Glomerular endothelial cell (primary cell): ENCODE measurements at places on chromosomes 5 and 9. TPM values are rescaled to one million over a fixed set of nuclear protein-coding genes. Genes with fewer than 3 reads are reported as not detected.

Gene TXN
- 187 and 305 TPM in 2 replicates for total RNA-seq

Gene AK8
- total RNA-seq = 0.24 and 1.5 TPM in 2 replicates

- no peak for DNase-seq
Observed at GRCh38 chr9:72356041-72356582, 8.9 kb downstream of the ZFAND5 start.

DNA sequence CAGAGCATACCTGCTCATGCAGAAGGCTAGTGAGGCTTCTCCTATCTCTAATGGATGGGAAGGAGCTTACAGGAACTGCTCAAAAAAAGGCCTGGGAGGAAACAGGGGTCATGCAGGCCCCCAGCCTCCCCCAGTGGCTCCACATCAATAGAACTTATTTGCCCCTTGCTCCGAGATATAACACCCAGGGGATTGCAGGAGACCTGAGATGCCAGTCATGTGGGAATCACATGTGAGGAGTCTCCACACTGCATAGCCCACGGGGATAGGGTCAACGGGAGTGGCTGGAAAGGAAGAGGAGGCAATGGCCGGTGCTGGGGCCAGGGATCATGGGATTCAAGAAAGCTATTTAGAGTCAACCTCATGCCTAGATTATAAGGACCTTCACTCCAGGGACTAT, 76.2 kb downstream of the NRG2 start:
- DNase-seq = no peak

Gene PAEP
- not detected in 2 replicates for total RNA-seq

Gene KIF12
- 0.70 and 5.3 TPM in 2 replicates for total RNA-seq

Gene ZDHHC11
- total RNA-seq = 0.24 and 0.70 TPM in 2 replicates

Gene F12
- total RNA-seq = 0.53 and 4.3 TPM in 2 replicates

- DNase-seq = no peak
Observed at GRCh38 chr9:129185991-129186390, 7.9 kb upstream of the IER5L start.

DNA sequence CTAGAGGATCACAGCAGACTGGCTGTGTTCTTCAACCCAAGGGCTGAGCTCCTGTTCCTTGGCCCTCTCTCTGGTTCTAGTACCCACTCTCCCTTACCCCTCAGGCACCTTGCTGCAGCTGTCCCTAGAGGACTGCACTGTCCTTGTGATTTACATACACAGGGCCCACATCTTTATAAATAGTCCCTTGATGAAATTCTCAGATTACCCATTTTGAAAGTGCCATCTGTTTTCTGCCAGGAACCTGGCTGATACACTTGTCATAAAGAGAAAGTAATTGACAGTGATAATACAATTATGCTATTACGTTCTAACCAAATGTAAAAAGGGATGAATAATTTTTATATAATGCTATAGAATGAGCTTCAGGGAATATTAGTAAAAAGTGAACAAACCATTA, 16.5 kb upstream of the SPARC start:
- no peak for DNase-seq

DNA sequence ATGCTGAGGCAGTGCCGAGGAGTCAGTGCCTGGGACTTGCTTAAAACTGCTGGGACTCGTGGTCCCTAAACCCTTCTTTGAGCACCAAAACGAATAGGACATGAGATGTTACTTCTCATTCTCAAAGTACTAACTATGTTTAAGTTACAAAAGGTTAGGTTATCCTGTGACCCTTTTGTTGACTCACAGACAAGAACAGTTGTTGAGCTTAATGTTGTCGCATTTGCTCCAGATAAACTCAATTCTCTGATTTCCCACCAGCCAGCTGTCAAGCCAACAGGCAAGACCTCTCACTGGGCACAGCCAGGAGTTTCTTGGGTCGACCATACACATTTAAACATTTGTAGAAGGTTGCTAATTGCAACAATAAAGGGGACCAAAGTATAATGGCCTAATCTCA, 249.4 kb downstream of the ADAMTSL1 start:
- DNase-seq = no peak

- no peak for DNase-seq
Observed at GRCh38 chr5:69335341-69335935, 2.8 kb upstream of the CCDC125 start.

GRCh38 chr5:932628-933250, 40.1 kb downstream of the TRIP13 start:
- no peak for DNase-seq

DNA sequence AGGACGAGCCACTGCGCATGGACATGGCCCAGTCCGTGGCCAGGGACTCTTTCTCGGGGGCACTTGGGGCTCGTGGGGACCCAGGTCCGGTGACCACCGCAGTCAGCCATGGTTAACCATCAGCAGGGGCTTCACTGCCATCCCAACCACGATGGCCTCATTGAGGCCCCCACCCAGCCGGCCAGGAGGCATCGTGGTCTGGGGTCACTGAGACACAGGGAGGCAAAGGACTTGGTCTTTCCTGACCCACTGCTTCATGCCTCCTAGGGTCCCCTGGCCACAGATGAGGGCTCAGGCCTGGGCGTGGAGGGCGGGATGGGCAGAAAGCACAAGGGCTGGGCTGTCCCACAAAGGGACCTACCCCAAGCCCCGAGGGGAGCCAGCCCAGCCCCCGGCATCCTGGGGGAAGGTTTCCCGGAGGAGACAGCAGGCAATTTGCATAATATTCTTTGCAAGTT, 6.6 kb downstream of the NACC2 start:
- DNase-seq = no peak

GRCh38 chr5:89673019-89673418, 736.5 kb downstream of the CETN3 start:
- no peak for DNase-seq

DNA sequence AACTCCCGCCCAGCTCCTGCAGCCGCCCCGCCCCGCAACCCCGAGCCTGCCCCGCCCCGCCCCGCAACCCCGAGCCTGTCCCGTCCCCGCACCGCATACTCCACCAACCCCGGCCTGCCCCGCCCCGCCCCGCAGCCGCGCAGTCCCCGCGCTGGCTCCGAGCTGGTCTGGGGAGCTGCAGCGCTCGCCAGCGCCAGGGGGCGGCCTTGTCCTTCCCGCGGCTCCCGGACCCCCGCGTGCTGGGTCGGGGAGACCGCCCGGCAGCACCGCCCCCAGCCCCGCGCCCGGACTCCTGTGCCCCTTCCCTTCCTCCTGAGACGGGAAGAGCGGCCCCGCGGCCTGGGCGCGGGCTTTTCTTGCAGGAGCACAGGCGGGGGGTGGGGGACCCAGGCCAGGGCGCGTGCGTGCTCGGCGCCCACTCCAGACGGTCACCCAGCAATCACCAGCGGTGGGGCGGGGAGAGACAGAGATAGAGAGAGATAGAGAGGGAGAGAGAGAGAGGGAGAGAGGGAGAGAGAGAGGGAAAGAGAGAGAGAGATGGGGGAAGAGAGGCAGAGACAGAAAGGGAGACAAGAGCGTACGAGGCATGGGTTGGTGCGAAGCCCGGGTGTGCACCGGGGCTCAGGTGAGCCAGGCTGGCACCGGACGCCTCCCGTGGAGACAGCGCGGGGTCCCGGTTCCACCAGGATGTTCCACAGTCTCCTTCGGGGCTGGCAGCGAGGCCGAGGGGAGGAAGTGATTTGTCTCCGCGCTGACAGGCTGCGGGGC, 14.7 kb upstream of the TMEM250 start:
- no peak for DNase-seq

GRCh38 chr9:135939351-135940265, 21.6 kb downstream of the UBAC1 start:
- no peak for DNase-seq

Gene FOXD4
- total RNA-seq = not detected in 2 replicates

- DNase-seq = no peak
Observed at GRCh38 chr5:104266161-104266560, 703.6 kb upstream of the NUDT12 start.

GRCh38 chr5:171703146-171703545, 82.5 kb upstream of the SMIM23 start:
- DNase-seq = no peak

DNA sequence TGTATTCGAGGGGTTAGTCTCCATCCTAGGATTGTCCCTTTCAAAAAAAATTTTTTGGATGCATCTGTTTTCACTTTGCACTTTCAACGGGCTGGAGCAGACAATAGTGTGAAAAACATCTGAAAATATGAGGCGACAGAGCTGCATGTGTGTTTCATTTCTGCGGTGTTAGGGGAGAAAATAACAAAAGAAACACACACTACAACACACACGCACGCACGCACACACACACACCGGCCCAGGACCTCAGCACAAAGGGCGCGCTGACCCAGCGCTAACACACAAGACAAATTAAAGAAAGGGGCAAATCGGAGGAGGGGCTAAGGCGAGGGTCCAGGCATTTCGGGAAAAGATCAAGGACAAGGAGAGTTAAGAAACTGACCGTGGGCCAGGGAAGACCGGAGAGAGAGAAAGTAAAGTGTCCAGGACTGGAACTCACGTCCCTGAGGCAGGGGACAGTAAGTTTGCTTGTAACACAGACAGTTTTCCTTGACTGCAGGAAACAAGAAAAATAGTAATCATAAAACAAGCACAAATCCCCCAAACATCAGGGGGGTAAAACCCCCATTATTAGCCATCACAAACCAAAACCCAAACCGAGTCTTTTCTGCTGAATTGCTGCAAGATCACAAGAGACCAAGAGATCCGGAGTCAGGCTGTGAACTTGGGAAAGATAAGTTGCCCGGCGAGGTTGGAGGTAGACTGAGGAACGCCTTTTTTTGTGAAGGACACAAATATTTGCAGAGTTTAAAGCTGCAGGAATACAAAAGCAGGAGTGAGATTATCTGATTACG, 302.1 kb downstream of the PARP8 start:
- DNase-seq = no peak

Gene ENHO
- total RNA-seq = not detected in 2 replicates

- no peak for DNase-seq
Observed at GRCh38 chr5:142315096-142315900, 9.5 kb downstream of the SPRY4 start.

DNA sequence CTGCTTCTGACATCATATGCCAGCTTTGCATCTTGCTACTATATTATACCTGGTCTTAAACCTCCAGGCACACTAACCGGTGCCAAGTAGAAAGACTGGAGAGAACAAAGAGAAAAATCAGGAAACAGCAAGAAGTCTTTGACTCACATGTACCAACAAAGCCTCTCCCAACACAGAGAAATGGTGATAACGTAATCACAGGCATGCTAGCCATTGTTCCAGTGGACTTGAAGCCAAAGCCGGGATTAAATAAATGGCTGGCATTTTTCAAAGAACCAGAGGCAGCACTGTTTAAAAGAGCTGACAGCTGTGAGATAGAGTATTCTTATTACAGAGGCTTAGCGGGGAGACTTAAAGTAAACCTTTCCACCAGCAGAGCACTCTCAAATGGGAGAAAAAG, 148.4 kb upstream of the NFIL3 start:
- DNase-seq = no peak

- no peak for DNase-seq
Observed at GRCh38 chr5:90554358-90555006, 4.1 kb upstream of the ADGRV1 start.

GRCh38 chr5:181042722-181043121, 2.7 kb downstream of the BTNL9 start:
- DNase-seq = no peak

DNA sequence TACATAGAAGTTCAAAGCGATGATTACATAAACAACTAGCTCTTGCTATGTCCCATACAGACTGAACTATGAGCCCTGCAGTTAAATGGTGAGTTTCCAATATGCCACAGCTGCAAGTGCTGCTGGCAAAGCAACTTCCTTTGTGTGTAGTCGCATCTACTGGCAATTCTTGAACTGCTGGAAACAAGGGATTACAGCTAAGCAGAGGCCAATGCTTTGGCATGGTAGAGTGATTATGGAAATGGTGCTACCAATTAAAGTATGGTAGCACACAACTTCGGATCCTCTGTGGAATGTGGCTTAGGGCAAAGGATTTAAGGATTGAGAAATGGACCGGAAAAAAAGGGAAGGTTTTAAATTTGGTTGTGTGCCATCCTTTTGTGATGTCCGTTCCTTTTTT, 856.6 kb downstream of the MAT2B start:
- DNase-seq = no peak

DNA sequence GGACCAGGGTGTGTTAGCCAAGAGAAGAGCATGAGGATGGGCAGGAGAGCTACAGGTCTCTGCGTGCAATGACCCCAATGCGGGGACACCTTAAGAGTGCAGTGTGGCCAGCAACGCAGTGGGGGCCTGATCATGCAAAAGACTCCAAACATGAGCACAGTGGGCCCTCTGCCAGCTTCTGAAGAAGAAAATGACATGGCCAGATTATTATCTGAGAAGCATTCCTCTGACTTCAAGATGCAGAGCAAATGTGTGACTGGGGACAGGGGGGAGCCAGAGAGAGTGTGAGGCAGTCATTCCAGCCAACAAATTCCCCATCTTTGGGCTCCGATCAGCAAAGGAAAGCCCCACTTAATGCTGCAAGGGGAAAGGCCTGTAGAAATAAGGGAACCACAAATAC, 229.4 kb downstream of the CDK5RAP2 start:
- no peak for DNase-seq

Gene UNC5A
- total RNA-seq = 18.5 and 24.0 TPM in 2 replicates
